ENCODE measurements at places on chromosomes 2 and 18. TPM values are rescaled to one million over a fixed set of nuclear protein-coding genes. Genes with fewer than 3 reads are reported as not detected.

The GREB1L gene
- total RNA-seq, result under 0.01 TPM

The STARD7 gene
- total RNA-seq, result 97.7 TPM

The CLEC4F gene
- not detected for total RNA-seq

The HOXD3 gene
- total RNA-seq, result not detected
